Urothelium cell line (cell line): ENCODE measurements at places on chromosomes 2 and 18.

DNA sequence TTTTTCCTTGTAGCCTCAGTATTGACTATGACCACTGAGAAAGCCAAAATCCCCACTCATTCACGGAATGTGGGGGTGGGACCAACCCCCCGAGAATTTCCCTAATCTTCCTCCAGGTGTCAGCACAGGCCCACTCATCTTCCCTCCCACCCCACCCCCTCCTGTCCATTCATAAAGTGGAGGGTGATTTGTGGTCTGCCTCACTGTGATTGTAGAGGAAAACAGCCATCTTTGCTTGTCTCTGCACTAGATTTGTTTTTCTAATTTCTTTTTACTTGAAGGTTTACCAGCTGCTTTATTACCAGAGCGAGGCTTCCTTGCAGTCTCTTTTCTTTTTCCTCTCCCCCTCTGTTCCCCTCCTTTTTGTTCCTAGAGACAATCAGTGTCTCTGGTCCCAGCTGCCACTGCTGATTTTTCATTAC lies 171.8 kb downstream of the ICOS start:
- peak; percentile 74 for DNase-seq

DNA sequence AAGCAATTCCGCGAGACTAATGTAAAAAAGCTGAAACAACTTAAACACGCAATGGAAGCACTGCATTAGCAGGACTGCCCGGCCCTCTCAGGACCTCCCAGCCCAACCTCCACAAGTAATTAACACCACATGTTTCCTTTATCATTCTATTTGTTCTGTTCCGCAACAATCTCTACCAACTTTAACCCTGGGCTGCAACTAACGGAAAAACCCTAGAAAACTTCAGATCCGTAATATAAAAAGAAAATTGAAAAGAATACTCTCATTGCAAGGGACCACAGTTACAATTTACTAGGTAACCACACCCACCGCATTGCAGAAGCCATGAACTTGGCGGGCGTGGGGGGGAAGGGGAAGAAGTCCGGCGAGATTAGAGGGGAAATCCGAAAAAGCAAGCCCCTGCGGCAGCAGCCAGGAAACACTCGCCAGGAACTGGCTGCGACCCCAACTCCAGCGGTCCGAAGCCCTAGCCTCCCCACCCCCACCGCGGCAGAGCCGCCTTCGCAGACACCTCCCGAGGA lies 1.2 kb downstream of the EPB41L3 start:
- DNase-seq, result no peak

DNA sequence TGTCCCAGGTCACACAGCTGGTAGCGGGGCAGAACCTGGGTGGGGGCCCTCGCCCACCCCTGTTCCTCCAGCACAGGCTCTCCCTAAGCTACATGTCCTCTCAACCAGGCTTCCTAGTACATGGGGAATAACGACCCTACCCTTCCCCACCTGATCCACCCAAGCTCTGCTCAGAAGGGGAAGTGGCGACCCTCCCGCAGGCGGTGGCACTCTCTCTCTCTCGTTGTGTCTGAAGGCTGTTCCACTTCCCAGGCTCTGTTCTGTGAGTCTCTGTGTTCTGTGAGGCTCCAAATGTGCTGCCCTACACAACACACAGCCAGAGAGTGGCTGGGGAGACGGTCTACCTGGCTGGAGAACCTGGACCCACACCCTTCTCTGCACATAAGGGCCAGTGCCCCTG lies 135.8 kb downstream of the COPS8 start:
- no peak for DNase-seq

GRCh38 chr2:47069628-47070154 lies 85.4 kb downstream of the STPG4 start:
- DNase-seq, result peak; percentile 93

GRCh38 chr2:114373591-114373990 lies 68.8 kb upstream of the DPP10 start:
- no peak for DNase-seq

GRCh38 chr2:240707821-240708220 lies 16.2 kb downstream of the AQP12A start:
- no peak for DNase-seq

GRCh38 chr2:120466704-120467054 lies 120.7 kb downstream of the INHBB start:
- no peak for DNase-seq

- peak; percentile 56 for DNase-seq
Measured at GRCh38 chr2:120520929-120521912, 175.3 kb downstream of the INHBB start.

GRCh38 chr2:217612920-217613319 lies 389.9 kb downstream of the TNS1 start:
- DNase-seq, result no peak

DNA sequence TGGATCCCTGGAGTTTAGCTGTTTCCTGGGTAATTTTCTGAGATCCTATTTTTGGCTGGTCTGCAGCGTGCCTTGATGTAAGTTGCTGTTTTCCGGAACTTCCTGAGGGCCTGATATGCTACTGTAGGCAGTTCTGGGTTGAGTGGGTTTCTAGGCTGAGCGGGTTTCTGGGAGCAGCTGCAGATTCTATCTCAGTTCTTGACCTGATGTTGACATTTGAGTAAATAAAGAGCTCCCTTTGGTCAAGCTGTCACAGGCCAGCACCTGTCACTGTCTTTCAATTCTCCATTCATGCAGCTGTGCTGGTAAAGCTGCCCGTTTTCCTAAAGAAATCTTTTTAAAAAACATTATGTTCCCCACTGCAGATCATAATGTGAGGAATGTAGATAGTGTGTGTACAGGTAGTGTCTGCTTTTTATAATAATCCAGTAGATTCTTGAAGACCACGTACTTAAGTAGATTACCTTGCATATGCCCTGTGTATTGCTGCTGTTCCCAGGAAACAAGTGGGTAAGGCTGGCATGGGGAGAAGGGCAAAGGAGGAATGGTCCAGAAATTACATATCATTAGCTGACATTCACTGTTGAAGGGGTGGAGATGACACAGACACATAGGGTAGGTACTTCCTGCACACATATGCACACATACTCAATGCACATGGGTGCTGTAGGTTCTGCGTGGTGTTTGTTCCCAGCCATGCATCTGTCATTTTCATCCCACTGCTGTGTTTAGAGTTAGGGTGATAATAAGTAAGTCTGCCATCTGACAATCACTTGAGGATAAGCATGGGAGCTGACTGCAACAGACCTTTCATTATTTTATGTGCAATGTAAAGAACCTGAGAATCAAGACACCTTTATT lies 25.9 kb downstream of the CD28 start:
- DNase-seq, result no peak

- no peak for DNase-seq
Measured at GRCh38 chr2:177573120-177573519, 180.5 kb downstream of the AGPS start.

DNA sequence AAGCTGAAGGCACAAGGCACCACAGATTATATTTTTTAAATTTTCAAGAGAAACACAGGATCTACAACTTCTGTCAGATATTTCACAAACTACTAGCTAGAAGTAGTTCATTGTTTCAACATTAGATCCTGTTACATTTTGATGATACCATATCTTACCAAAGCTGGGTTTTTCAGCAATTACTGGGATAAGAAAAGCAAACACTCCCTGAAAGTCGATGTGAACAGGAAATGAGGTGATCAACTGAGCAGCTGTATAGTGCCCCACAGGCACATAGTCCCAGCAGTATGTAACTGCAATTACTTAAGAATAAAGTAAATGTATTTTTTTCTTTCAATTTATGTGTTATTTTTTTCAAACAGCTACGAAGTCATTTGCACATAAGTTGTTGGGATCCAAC lies 103.5 kb downstream of the DNER start:
- no peak for DNase-seq

DNA sequence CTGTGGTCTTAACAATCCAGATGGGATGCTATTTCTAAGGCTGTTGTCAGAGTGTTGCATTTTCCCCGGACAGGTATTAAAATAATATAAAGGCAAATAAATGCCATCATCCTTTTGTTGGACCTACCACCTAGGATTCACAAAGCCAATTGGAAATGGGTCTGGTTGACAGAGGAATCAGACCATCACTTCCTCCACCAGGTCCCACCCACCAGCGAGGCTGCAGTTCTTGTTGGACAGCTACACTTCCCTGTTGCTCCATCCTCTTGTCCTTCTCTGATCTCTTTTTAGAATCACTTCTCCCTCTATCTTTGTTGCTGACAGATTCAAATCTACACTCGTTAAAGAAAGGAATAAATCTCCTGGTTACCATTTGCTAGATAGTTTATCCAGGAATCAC lies 1.1 kb downstream of the TMEM169 start:
- no peak for DNase-seq

DNA sequence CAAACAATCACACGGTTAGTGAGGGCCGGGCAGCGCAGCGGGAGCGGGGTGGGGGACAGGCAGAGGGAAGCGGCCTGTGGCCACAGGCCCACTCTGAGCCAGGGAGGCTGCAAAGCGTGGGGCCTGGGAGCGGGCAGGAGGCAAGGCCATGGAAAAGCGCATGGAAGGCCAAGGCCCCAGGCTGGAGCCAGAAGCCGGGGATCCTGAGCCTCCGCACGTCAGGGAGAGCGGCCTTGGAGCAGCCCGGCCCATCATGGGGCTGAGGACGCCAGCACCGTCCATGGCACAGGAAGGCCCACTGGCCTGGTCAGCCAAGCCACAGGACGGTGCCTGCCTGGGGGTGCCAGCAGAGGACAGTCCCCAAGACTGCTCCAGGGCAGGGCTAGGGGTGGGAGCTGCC lies 43.1 kb downstream of the AQP12A start:
- no peak for DNase-seq

DNA sequence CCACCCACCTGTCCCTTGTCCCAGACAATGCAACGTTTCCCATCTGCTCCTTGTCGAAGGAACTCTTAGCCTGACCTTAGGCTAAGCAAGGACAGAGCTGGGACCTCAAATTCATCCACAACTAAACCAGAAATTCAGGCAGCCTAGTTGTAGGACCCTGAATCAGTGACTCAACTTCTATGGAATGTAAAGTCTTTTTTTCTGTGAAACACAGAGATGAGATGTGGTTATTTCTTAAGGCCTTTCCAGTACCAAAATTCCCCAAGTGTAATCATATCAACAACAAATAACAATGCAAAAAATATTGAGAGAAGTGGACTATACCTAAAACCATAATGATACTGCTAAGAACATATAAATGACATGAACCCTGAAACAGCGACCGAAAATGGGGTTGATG lies 46.7 kb downstream of the EN1 start:
- DNase-seq, result peak; percentile 19

- DNase-seq, result no peak
Measured at GRCh38 chr2:161170377-161170776, 10.1 kb downstream of the TANK start.

GRCh38 chr18:58268849-58269248 lies 224.8 kb downstream of the NEDD4L start:
- DNase-seq, result peak; percentile 45

- DNase-seq, result no peak
Measured at GRCh38 chr2:227360351-227360750, 18.8 kb downstream of the TM4SF20 start.

- DNase-seq, result no peak
Measured at GRCh38 chr2:220446106-220446712, 818.8 kb downstream of the SLC4A3 start.

DNA sequence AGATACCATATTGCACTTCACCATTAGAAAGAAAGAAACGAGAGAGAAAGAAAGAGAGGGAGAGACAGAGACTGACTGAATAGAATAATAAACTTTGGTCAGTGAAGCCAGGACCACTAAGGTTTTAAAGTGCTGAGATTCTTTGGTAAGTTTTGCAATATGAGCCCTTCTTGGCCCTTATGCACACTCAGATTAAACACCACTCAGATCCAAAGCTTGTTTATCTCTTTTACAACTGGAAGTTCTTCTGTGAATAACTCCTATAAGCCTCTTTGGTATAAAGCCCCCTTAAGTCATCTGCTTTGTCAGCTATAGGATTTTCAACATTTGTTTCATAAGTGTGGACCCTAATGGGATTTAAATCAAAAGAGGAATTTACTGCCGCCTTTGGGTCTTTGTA lies 40.8 kb downstream of the PID1 start:
- DNase-seq, result no peak

DNA sequence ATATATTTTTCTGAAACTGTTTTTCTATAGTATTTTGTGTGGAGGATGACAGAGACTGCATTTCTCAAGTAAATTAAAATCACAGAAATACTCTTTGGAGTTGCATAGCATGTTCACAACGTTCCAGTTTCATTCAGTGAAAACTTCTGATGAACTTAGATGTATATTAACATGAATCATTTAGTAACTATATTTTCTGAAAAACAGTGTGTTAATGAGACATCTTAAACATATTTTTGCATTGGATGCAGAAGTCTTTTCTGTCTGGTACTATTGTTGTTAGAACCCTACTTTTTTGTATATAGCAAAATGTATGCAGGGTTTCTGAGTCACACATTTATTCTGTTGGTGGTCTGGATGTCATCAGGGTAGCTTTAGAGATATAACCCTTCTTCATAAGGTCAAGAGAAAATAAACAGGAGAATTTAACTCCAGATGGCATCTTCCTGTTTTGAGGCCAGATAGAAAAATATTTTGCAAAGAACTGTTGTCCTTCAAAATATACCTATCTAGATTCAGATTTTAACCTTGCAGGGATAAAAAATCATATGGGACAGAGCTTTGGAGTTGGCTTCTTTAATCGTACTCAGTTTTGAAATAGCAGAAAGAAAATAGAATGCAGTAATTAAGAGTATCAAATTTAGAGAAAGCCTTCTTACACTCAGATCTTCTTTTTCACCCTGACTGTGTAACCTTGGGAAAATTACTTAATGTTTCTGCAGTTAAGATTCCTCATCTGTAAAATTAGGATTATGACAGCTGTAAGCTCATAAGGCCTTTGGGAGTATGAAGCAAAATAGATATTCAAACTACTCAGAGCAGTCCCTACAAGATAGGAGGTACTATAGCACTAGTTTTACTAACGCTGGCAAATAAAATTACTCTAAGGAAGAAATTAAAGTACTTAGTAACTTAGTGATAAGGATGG lies 5.3 kb downstream of the COL3A1 start:
- no peak for DNase-seq

DNA sequence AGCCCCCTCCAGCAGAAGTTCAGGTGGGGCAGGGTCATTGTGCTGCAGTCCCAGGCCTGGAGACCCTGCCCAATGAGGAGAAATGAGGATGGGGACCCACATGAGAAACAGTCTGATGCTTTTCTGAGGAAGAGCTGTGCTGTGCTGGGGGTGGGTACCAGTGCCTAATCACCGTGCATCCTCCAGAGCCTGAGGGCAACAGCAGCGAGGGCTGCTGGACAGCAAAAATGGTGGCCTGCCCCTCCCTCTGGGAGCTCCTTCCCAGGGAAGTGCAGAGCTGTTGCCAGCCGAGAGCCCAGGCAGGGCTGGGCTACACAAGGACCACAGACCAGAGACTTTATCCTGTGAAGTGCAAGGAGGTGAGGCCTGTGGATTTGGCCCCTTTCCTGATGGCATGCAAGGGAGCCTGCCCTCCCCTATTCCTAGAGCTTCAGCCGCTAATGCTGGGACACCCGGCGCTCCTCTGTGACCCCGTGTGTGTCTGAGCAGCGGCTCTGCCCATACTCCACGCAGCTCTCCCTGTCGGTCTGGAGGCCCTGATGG lies 134.8 kb downstream of the DSEL start:
- DNase-seq, result no peak

DNA sequence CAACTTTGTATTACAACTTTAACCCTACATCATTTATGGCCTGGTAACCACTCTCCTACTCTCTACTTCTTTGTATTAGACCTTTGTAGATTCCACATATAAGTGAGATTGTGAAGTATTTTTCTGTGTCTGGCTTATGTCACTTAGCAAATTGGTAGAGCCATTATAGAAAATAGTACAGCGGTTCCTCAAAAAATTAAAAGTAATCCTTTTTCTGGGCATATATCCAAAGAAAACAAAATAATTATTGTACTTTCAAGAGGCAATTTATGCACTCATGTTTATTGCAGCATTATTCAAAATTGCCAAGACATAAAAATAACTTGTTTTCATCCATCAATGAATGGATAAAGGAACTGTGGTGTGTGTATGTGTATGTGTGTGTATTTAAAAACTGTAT lies 537.5 kb upstream of the FSIP2 start:
- no peak for DNase-seq
